ENCODE measurements at places on chromosomes 3 and 15. TPM values are rescaled to one million over a fixed set of nuclear protein-coding genes. Genes with fewer than 3 reads are reported as not detected.

RPL39L gene
- 111 TPM for total RNA-seq

CEP152 gene
- 5.2 TPM for total RNA-seq

DNA sequence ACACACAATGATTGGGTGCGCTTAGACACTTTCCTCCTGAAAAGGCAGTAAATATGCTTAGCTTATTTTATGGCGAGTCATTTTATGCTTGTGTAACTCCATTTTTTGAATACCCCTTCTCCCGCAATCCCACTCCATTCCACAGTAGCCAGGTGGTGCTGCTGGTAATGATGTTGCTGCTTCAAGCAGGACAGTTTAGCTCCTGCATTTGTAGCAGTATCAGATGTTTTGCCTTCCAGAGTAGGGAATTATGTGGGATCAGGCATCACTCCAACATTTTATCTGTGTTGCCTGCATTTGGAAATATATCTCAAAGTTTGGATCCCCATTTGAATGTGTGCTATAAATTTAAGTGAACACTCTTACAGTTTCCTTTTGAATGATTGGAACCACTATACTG is 302.1 kb upstream of the SGO1 start:
- no peak for DNase-seq

HYAL2 gene
- 61.4 TPM for total RNA-seq

SGO1 gene
- total RNA-seq = 9.4 TPM

LRRC57 gene
- 22.5 TPM for total RNA-seq

DNA sequence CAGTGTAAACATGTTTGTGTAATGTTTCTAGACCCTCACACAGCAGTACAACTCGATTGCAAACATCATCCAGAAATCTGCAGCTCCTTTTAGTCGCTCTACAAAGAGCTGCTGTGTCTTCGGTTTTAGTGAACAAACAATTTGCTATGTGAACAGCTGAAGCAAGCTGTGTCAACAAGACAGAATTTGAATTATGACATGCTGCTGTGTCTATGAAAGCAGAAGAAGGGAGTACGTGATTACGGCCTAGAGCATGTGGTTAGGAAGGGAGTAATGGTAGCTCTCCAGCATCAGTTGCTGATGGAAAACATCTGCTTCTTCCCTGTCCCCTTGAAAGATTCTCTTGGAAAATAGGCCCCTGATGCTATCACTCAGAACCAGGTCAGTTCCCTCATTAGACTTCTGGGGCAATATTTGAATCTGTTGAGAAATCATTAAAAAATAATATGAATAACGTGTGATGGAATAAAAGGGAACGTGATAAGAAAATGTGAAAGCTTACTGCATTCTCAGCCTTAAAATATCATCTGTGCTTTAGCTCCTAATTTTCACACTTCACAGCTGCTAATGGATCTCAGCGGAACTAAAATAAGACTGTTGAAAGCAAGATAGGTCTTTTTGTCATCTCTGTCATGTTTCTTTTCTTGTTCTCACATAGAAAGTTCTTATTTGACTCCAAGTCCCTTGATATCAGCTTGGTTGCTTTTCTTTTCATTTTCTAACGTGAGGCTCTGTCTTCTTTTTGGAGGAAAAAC is 891.5 kb downstream of the ROBO2 start:
- DNase-seq = no peak

DNA sequence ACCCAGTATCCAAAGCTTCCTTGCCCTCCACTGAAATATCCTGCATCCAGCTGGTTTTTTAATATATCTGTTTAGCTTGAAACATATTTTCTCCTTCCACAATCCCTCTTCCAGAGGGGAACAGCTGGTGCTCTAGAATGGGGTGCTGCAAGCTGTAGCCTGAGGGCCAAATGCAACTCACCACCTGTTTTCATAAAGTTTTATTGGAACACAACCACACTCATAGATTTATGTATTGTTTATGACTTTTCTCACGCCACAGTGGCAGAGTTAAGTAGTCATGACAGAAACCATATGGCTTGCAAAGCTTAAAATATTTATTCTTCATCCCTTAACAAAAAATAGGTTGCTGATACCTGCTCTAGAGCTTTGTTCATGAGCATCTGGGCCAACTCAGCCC is 298.7 kb downstream of the CLSTN2 start:
- no peak for DNase-seq

- no peak for DNase-seq
Observed at GRCh38 chr15:36557364-36557763, 22.1 kb upstream of the CDIN1 start.

FBN1 gene
- total RNA-seq = 22.5 TPM

DNA sequence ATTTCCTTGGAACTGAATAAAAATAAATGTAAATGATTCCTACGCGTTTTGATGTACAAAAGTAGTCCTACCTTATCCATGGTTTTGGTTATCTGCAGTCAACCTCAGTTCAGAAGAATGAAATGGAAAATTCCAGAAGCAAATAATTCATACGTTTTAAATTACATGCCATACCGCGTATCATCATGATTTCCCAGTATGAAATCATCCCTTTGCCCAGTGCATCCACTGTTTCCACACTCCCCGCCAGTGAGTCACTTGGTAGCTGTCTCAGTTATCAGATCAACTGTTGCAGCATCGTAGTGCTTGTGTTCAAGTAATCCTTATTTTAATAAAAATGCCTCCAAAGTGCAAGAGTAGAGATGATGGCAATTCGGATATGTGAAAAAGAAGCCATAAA is 9.1 kb upstream of the MFSD1 start:
- no peak for DNase-seq

DNA sequence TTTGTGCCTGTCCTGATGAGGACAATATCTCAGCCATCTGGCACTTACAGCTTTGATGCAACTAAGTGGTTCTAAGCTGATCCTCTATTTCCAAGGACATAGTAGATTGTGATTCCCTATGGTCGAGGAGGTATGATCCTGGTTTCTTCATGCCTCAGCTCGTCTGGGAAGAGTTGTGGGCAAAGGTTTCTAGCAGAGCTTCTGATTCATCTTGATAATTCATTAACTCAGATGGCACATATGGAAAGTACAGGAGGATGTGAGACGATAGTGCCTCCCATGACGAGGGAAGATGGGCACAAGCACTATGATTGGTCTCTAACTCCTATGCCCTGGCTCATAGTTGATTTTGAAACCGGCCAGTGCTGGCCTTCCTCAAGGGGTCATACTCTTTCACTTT is 334.2 kb upstream of the SEMA6D start:
- no peak for DNase-seq

- no peak for DNase-seq
Observed at GRCh38 chr15:100931143-100931890, 12.2 kb downstream of the LRRK1 start.

GRCh38 chr3:142088522-142088921 is 60.8 kb downstream of the TFDP2 start:
- DNase-seq = peak; percentile 79

DNA sequence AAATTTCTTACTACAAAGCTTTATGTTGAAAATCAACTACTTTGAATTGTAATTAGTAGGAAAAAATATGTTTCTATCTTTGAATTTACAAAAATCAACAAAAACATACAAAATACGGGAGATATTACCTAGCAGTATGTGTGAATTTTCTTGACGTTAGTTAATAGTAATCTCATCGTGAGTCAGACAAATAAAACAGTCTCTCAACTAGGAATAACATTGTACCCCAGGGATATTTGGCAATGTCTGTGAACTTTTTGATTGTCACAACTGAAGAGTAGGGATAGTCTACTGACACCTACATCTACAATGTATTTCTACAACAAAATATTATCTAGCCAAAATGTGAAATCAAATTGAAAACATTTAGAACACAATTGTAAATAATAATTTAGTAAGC is 250.3 kb downstream of the POLQ start:
- DNase-seq = no peak

BLM gene
- total RNA-seq = 12.5 TPM

All from Caki2 (cell line).